GM20000 (cell line): ENCODE measurements at places on chromosomes 13 and 19.

DNA sequence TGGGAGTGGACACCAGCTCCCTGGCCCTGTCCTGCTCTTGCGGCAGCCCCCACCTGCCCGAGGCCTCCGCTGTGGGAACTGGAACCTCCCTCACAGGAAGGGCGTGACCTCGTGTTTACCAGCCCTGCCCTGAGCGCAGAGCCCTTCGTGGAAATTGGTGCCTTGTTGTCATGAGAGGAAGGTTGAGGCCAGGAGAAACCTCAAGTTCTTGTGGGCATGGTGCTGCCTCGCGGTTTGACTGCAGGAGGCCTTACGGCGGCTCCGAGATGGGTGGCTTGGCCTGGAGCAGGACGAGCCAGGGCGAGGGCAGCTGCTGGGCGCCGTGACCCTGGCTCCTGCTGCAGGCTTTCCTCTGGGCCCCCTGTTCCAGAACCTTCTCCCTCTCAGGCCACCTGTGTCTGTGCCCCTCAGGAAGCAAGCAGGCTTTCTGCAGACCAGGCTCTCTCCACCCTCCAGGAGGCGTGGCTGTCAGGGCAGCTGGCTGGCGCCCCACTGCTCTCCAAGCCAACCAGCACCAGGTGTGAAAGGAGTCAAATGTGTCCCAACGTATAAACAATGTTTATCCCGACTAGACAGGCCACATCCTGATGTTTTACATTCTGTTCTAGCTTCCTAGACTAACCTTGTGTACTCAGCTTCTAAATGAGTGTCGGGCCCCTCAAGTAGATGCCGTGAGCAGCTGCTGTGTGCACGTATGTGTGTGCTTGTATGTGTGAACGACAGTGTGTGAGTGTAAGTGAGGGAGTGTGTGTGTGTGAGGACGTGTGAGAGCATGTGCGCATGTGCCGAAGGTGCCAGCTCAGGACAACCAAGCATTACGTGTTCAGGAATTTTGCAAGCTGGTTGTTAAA, 10.4 kb upstream of the RASA3 start:
- no peak for DNase-seq

GRCh38 chr13:40758811-40759210, 12.2 kb downstream of the MRPS31 start:
- no peak for DNase-seq

- DNase-seq = peak; percentile 99
Observed at GRCh38 chr19:42254850-42255765, at the start of gene ERF. TSS of gene ERF (minus strand) at chr19:42255128. CDS start at chr19:42254999, 129 bp downstream.

- DNase-seq = no peak
Observed at GRCh38 chr13:23372264-23372906, 61.1 kb downstream of the SACS start.

GRCh38 chr19:765179-765738, 14.3 kb downstream of the MISP start:
- DNase-seq = no peak

- DNase-seq = no peak
Observed at GRCh38 chr13:114112826-114113322, 19.5 kb downstream of the RASA3 start.

- no peak for DNase-seq
Observed at GRCh38 chr19:8208119-8208921, 850 bp upstream of the CERS4 start.

GRCh38 chr13:110568612-110569011, 7.1 kb upstream of the RAB20 start:
- no peak for DNase-seq

DNA sequence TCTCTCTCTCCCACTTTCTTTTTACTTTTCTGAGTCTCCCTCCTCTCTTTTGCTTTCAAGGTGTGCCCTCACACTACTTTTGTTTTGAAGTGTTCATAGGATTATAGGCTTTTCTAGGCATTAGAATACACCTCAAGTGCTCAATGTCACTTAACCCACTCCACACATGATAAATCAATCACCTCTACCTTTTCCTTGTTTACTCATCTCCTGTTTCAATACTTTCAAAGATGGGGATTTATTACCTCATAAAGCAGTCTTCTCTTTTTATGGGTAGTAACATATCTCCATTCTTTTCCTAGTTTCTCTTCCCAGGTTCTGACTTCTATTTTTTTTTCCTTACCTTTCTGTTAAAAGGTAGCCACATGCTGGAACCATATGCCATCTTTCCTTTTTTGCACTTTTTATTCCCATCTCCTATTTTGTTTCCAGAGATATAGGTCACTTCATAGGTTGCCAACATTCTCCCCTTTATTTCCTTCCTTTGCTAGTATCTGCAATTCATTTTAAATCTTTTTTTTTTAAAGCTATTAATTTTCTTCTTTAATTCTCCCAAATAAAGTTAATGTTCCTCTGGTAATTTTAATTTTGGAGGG, 137.6 kb upstream of the SLC10A2 start:
- DNase-seq = no peak

- no peak for DNase-seq
Observed at GRCh38 chr13:26606631-26607030, 49.1 kb downstream of the WASF3 start.

DNA sequence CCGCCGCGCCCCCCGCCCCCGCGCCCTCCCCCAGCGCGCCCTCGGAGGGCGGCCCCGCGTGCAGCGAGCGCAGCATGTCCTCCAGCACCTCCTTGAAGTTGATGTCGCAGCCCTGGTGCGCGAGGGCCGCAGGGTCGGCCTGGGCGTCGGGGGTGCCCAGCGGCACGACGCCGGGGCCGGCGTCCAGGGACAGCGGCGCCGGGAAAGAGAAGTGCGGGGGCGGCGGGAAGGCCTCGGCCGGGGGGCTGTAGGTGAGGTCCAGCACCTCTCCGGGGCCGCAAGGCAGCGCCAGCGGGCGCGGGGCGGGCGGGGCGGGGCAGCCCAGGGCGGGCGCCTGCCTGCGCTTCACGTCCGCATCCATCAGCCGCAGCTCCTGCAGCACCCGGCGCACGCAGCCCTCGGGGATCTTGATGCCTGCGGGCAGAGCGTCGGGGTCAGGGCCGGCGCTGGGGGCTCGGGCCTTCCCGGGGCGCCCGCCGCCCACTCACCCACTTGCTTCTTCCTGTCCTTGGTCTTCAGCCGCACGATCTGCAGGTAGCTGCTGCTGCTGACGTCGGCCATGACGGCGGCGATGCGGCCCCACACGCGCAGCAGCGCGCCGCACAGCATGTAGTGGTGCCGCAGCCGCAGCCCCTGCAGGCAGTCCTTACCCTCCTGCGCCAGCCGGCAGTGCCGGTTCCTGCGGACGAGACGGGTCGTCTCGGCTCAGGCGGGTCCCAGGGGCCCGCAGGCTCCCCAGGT, 4.7 kb downstream of the GPX4 start:
- no peak for DNase-seq

- no peak for DNase-seq
Observed at GRCh38 chr13:110984381-110984780, 69.5 kb upstream of the ANKRD10 start.

DNA sequence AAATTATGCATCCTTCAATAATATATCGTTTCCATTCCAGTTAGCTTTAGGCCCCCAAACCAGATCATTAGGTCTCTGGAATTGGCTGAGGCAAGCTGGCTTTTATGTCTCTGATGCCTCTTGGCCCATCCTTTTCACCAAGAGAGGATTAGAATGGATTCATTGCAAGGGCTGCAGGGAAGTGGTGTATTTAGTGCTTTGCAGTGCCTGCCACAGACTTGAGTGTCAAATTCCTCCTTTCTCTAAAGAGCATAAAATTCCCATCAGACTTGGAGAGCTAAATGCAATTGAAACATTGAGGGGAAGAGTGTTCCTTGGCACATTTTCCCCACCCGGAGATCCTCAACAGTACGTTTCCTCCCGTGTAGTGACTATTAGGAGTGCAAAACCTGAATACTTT, 302.6 kb downstream of the ATP8A2 start:
- no peak for DNase-seq

DNA sequence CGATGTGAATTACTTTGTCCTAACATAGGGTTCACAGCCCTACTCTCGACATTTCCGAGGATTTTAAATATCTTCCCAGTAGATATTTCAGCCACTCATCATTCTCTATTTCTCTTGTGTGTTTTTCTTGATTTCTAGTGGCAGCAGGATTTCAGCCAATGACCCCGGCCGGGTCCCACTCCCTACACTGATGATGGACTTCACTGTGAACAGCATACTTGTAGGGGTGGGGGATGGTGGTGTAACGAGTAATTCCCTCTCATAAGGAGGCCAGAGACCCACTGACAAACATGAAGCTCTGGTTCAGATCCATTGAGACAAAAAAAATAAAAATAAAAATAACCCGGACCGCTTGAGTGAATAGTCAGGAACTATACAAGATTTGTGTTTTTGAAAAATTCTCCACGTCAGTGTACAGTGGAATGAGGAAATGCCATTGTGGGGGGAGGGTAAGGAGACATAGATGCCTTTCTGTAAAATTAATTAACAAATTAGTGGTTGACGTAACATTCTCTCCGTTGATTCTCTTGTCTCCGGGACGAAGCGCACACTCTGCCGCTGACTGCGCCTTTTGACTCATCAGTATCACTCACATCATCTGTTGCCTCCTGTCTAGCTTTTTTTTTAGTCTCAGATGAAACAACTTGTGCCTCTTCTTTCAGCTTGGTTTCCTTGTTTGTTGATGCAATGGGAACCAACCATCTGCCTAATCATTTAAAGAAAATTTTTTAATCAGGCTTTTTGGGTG, 48.8 kb upstream of the IRS2 start:
- DNase-seq = no peak

- no peak for DNase-seq
Observed at GRCh38 chr19:3234800-3235199, 10.3 kb downstream of the CELF5 start.

DNA sequence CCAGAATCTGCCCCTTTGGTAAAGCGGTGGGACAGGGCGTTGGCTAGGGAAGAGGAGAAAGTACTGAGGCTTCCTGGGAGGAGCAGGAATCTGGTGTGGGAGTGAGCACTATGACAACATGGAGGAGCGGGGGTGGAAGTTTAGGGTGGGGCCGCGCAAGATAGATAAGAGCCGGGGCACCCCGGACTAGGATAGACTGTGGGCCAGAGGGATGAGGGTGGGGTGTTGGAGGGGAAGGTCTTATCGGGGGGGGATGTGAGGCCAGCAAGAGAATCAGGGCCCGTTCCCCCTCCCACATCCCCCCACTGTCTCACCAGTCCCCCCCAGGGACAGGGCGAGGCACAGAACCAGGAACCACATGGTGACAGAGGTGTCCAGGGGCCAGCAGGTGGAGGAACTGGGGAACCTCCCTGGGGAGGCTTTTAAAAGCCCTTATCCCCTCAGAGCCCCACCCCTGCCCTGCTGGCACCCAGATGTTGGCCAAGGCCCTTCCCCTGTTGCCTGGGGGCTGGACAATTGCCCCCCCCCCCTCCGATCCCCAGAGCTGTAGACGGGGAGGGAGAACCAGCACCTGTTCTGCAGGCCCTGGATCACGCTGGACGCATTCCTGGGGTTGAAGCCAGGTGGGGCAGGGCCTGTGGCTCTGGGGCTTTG, at the start of gene KLK1:
KLK1 (minus strand) TSS at position 399 of the 654 bp plus-strand sequence; CDS start at position 360, 39 bp downstream.
- DNase-seq = no peak

DNA sequence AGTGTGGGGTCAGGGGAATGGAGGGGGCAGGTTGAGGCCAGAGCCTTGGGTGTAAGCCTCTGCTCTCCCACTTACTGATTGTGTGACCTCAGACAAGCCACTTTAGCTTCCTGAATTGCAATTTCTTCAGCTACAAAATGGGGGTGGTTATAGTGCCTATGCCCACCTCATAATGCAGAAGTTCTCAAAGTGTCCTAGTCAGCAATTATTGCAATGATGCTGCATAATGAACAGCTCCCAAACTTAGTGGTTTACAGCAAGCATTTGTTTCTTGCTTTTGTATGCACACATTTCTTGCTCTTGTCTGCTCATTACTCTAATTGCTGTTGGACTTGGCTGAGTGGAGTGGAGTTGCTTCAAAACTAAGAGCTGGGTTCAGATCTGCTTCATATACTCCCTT, 36.0 kb downstream of the CYP4F22 start:
- no peak for DNase-seq

DNA sequence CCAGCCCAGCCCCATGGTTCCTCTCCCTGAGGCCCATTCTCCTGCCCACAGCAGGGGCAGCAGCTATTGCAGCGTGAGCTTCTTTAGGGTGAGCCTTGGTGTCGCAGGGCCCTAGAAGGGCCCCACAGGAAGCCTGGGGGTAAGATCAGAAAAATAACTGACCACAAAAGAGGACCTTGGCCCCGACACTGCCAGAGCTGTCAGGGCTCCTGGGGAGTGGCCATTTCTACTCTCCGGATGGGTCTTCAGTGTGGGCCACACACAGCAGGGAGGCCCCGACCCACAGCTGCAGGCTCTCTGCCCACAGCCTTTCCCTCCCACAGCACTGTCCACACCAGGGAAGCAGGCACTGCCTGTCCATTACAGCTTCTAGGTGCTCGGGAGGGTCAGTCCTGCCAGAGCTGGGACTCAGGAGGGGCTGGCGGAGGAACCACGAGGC, 3.5 kb upstream of the SIGLEC8 start:
- no peak for DNase-seq

DNA sequence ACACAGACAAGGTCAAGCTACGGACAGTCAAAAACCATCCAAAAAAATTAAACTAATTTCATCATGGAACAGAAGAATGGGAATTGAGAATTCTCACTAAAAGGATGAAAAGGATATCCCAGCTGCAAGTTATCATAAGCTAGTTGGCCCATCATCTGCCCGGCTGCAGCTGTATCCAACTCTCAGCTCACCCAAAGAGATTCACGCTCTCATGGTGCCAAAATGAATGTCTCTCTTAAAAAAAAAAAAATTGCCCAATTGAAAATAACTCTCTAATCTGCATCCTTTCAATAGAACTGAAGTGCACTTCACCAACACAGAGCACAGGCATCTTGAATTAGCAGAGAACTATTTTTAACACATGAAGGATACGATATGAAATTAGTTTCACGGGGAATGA, 20.0 kb downstream of the ENOX1 start:
- no peak for DNase-seq

DNA sequence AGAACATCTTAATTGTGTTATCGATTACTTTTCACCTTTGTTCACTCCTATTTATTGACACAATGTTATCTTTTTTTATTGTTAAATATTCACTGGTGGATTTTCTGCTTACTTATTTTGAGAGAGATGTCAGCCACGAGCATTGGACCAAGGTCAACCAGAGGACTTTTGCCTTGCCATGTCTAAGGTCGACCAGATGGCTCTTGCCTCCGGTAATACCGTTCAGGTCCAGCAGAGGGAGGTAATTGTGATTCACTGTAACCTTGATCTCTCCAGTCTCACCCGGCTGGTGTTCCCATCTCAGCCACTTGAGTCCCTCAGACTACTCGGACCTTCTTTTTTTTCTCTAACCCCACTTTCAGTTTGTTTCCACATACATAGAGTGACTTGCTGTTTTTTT, 1438.1 kb downstream of the UQCRFS1 start:
- no peak for DNase-seq

GRCh38 chr13:45821811-45822210, 29.7 kb downstream of the SIAH3 start:
- no peak for DNase-seq

- DNase-seq = no peak
Observed at GRCh38 chr13:113187883-113188665, 20.4 kb downstream of the PCID2 start.

- peak; percentile 94 for DNase-seq
Observed at GRCh38 chr19:41934849-41935374, 6.7 kb upstream of the ERFL start.
